ENCODE measurements at places on chromosomes 2 and 18. TPM values are rescaled to one million over a fixed set of nuclear protein-coding genes. Genes with fewer than 3 reads are reported as not detected.

GRCh38 chr2:64246962-64247361, 102.7 kb upstream of the PELI1 start:
- DNase-seq: no peak
- no peaks in the 10 kb centered on the region for H3K36me3 ChIP-seq
- H3K27me3 ChIP-seq: no peaks in the 10 kb centered on the region
- no peak overlapping the region for H3K27ac ChIP-seq
- H3K4me1 ChIP-seq: no peaks in the 10 kb centered on the region

GRCh38 chr2:71611247-71611646, 157.9 kb downstream of the DYSF start:
- H3K27me3 ChIP-seq: no peaks in the 10 kb centered on the region
- peaks cover 99% of the 10 kb centered on the region for H3K36me3 ChIP-seq
- H3K4me1 ChIP-seq: peaks cover 11% of the 10 kb centered on the region
- H3K27ac ChIP-seq: no peak overlapping the region
- no peak for DNase-seq

GRCh38 chr18:45106331-45106774, 425.7 kb downstream of the SETBP1 start:
- H3K27me3 ChIP-seq: no peaks in the 10 kb centered on the region
- H3K4me3 ChIP-seq: no peak overlapping the region
- DNase-seq: no peak
- peaks cover 62% of the 10 kb centered on the region for H3K4me1 ChIP-seq

DNA sequence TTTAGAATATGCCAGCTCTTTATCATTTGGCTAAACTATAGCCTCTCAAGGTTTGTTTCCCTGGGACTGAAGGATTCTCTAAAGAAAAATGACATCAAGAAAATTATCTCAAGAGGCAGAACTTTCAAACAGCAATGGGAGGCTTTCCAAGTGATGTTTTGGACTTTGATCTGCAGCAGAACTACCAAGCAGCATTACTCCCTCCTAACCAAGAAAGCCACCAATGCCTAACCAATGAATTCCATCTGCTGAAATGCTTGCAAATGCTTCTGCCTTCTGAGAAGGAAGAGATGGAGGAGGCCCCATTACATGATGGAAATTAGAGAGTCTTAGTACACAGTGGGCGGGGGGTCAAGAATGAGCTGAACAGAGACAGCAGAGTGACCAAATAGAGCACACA, 95.1 kb upstream of the SLC35G4 start:
- H3K4me1 ChIP-seq: no peaks in the 10 kb centered on the region
- H3K27me3 ChIP-seq: no peaks in the 10 kb centered on the region
- DNase-seq: no peak
- H3K4me3 ChIP-seq: no peak overlapping the region
- no peak overlapping the region for H3K27ac ChIP-seq
- H3K36me3 ChIP-seq: no peaks in the 10 kb centered on the region

- H3K36me3 ChIP-seq: no peaks in the 10 kb centered on the region
- H3K4me3 ChIP-seq: no peak overlapping the region
- H3K4me1 ChIP-seq: no peaks in the 10 kb centered on the region
These were observed 179.4 kb upstream of the SESTD1 start for GRCh38 chr2:179444056-179444455.

Gene SLC5A7
- total RNA-seq: not detected

Gene APCDD1
- 5.8 TPM for total RNA-seq

Data from spleen (tissue), 13 donors.